ENCODE measurements at places on chromosomes 5 and 9. TPM values are rescaled to one million over a fixed set of nuclear protein-coding genes. Genes with fewer than 3 reads are reported as not detected.

GRCh38 chr9:116166713-116167112 is 13.1 kb downstream of the PAPPA start:
- DNase-seq: no peak

The FAM221B gene
- total RNA-seq: not detected

- peak; percentile 65 for DNase-seq
Observed at GRCh38 chr9:18821788-18822187, 211.2 kb downstream of the SAXO1 start.

GRCh38 chr5:174284873-174285272 is 239.4 kb downstream of the NSG2 start:
- no peak for DNase-seq

The IL13 gene
- not detected for total RNA-seq

DNA sequence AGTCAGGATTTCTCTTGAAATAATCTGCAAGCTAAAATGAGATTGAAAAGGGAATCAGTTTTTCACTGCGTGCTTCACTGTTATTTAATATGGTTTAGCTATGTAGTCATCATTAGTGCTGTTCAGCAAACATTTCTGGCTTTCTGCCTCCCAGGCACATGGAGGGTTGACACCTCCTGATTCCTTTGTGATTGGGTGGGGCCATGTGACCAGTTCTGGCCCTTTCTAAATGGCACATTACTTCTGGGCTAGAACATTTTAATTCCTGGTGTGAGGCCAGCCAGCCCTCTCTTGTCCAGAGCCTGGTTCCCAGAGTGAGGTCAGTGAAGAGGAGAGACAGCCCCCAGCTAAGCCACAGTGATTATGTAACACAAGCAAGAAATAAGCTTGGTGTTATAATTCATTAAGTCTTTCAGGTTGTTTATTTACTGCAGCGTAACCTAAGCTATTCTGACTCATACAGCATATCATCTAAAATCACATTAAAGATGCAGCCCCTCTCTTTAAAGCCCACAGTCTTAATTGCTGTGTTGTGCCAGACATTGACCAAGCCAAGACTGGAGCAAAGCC is 17.4 kb upstream of the ARSI start:
- peak; percentile 99 for DNase-seq

DNA sequence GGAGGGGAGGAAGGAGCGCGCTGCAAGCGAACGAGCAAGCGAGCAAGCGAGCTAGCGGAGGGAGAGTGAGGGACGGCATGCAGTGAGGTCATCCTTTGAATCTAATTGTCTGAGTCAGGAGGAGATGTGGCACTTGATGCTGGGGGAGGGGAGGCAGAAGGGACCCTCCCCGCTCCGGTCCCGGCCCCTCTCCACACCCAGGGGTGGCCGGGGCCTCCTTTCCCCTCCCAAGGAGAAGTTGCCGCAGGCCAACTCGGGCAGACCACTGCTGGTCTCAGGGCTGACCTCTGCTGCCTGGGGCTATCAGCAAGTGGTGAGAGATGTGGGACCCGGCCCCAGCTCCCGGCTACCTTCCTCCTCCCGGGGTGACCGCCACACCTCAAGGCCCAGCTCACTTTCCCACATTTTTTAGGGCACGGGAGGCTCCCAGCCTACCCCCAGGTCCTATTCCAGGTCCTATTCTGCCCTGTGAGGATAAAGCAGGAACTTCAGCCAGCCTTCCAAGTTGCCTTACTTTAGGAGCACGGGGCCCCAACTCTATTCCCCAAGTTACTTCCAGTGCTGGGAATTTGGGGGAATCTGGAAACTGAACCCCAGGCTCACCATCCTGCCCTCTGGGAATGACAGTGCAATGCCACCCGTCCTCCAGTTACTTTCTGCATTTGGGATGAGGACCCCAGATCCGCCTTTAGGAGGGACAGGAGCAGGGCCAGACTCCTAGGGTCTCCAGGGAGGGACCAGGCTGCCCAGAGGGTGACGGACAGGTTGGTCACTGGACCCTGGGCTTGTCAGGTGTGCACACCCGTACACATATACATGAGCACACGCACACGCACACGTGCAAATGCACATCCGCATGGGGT is 11.1 kb downstream of the CNTFR start:
- DNase-seq: peak; percentile 66

- no peak for DNase-seq
Observed at GRCh38 chr9:120587328-120587727, 7.4 kb upstream of the CDK5RAP2 start.

GRCh38 chr5:80300125-80300524 is 19.7 kb upstream of the SPZ1 start:
- DNase-seq: no peak

The TMEM252 gene
- total RNA-seq: not detected

DNA sequence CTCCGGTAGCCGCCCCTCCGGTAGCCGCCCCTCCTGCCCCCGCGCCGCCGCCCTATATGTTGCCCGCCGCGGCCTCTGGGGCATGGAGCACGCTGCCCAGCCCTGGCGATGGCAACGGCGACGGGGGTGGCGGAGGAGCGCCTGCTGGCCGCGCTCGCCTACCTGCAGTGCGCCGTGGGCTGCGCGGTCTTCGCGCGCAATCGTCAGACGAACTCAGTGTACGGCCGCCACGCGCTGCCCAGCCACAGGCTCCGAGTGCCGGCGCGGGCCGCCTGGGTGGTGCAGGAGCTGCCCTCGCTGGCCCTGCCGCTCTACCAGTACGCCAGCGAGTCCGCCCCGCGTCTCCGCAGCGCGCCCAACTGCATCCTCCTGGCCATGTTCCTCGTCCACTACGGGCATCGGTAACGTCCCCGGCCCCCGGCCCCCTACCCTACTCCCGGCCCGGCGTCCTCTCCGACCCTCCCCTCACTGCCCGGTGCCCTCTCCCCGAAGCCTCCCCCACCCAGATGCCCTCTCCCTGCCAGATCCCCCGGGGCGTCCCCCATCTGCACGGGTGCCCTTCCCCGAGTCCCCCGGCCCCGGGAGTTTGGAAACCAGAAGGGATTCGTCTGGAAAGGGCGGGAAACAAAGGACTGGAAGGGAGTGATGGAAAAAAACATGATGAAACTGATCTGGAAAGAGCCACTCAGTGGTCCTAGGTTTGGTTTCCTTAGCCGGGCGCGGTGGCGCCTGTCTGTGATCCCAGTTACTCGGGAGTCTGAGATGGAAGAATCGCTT is 417 bp downstream of the SRD5A1 start:
- peak; percentile 38 for DNase-seq

DNA sequence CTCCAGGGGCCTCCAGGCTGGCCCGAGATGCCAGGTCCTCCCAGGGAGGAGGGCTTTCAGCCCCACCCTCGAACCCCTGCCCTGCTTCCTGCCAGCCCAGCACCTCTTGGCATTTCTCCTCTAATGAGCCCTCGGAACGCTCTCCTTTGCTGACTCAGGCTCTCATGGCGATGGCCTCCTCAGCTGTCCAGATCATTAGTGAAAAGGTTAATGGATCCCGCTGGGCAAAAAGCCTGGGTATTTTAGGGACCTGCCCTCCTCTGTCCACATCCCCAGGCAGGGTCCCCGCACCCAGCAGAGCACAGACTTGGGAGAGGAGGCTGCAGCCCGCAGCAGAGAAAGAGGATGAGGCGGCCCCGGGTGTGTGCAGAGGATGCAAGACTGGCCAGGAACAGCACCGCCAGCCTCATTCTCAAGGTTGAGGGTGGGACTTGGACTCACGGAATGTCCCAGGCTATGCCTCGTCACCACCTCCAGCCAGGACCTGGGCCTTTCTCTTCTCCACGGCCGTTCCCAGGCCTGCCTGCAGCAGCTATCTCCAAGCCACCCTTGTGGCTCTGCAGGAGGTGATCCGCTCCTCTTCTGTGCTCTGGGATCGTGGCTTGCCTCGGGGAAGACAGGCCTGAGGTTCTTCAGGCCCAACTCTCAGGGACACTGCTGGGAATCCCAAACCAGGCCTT is 23.0 kb upstream of the ADAMTS2 start:
- DNase-seq: no peak

- peak; percentile 74 for DNase-seq
Observed at GRCh38 chr5:175572886-175573285, 85.0 kb upstream of the HRH2 start.

The SLC2A6 gene
- total RNA-seq: 14.6 TPM

DNA sequence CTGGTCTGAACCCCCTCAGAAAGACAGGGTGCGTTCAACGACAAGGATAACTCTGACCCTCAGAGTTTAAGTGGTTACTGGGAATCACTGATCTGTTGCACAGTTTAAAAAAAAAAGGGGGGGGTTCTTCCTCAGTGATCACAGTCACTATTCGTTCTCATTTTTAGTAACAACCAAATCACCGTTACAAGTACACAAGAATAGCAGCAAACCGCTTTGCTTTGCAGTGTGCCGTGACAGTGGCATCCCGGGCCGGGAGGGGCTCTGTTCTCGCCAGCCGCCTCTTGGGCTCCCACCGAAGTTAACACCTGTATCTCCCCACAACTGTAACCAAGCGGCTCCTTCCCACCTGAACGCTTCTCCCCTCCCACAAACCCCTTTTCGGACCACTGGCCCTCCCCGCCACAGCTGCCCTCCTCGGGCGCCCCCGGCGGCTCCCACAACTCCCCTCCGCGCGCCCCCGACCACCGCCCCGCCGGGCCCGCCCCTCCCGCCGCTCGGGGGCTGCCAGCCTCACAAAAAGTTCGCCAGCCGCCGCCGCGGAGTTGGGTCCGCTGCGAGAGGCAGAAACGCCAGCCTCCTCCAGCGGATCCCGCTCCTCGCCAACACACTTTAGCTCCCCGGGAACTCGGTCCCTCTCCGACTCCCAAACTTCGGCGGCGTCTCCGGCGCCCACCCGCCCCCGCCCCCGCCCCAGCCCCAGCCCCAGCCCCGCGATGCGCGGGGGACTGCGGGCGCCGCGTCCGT is 1.2 kb downstream of the SSBP2 start:
- peak; percentile 31 for DNase-seq

DNA sequence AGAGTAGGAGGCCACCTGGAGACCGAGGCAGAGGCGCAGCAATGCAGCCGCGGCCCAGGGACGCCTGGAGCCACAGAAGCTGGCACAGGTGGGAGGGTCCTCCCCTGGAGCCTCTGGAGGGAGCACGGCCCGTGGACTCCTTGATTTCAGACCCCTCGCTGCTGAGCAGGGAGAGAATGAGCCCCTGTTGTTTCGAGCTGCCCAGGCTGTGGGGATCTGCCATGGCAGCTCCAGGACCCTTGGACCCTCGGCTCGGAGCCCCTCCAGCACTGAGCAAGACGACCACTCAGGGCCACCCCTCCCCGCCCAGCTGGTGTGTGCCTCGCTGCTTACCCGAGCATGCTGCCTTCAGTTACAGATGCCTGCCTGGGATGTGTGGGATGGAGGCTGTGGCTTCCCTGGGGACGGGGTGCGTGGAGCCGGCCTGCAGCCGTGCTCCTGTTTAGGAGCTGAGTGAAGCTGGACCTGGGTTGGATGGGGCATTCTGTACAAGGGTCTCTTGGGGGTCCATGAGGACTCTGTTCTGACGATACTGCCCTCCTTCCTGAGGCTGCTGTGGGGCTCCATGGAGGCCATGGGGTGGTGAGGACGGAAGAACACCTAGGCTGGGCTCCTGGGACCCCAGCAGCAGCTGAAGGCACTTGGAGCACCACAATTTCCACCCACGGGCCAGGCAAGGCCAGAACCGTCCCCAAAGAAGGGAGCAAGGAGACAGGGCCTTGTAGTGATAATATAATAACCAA is 115.1 kb upstream of the LPCAT1 start:
- DNase-seq: no peak

The PCDHGA3 gene
- total RNA-seq: 0.49 TPM

The SEMA5A gene
- 10.5 TPM for total RNA-seq

- DNase-seq: peak; percentile 74
Observed at GRCh38 chr5:159515909-159516415, 185.7 kb upstream of the IL12B start.

DNA sequence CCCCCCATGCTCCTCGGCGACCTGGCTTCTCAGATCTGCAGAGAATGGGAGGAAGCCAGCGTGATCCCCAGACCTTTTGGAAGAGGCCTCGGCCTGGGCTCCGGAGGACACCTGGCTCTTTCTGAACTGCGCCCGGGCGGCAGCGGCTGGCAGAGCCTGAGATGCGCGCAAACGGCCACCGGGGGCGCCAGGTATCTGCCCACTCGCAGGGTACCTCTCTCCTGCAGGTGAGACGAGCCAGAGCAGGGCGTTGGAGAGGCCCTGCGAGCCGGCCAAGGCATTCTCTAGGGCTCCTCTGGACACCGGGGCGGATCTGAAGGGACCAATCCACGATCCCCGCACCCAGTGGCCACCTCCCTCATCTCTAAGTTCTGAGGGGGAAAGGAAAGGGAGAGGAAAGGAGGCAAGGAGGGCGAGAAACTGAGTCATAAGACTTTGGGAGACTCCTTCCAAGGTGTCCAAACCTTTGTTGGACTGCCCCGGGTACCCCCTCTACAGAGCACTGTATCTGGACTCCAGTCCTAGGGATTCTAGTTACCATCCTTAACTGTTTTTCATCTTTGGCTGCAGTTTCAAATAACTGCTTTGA is 55.0 kb upstream of the SLC46A2 start:
- DNase-seq: no peak

- DNase-seq: no peak
Observed at GRCh38 chr9:107488375-107489143, 1.0 kb downstream of the KLF4 start.

DNA sequence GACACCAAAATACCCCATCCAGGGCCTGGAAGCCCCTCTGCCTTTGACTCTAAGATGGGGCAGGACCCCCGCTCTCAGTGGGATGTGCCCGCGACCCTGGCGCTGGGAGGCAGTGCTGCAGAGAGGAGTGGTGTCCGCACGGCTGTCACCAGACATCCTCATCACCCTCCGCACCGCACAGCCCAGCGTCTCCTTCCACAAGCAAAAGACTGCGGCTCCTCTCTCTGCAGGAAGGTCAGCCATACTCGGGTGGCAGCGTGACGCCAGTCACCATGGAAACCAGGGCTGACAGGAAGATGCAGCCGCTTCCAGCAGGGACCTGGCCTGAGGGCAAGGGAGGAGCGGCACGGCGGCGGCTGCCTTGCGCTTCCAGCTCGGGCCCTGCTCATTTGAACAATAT is 17.1 kb upstream of the SLC6A3 start:
- DNase-seq: no peak

The MLANA gene
- not detected for total RNA-seq

The OBP2B gene
- total RNA-seq: not detected

The PRUNE2 gene
- total RNA-seq: 7.2 TPM
